Kidney (tissue), 22 donors: ENCODE measurements at places on chromosomes 3 and 15. TPM values are rescaled to one million over a fixed set of nuclear protein-coding genes. Genes with fewer than 3 reads are reported as not detected.

The FILIP1L gene
- polyA plus RNA-seq = 5.5 TPM

The SLC22A13 gene
- polyA plus RNA-seq = 9.9 TPM

- peak; percentile 91 for DNase-seq
Observed at GRCh38 chr3:32374788-32375595, 16.7 kb upstream of the CMTM7 start.

GRCh38 chr3:56484525-56485032, 16.3 kb upstream of the ERC2 start:
- DNase-seq = peak; percentile 15

DNA sequence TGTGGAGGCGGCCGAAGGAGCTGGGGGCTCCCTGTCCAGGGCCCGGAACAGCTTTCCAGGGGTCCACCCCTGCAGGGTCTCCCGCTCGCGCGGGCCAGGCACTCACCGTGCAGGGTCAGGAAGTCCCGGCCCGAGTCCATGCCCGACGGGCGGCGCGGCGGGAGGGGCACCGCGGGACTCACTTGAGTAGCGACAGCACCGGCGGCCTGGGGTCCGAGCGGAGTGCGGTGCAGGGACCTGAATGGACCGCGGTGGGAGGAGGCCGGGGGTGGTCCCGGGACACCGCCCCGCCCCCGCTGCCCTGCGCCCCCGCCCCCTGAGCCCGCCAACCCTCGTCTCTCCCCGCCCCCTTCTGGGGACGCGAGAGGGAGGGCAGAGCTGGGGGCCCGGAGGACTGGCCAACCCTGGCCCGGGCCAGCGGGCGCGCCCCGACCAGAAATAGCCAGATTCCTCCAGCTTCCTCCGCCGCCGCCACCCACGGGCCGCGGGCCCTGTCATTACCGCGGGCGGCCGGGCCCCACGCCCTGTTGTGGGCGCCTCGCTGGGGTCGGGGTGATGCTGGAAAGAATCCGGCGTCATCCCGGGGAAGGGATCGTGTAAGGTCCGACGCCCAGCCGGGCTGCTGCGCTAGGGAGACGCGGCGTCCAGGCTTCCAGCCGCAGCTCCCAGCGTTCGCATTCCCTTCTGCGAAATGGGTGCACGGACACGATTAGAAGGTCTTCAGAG, at the start of gene PLCD1:
Gene PLCD1 (minus strand): TSS at position 243 of the 726 bp plus-strand sequence. CDS start 103 bp downstream, at position 140.
- DNase-seq = peak; percentile 83

DNA sequence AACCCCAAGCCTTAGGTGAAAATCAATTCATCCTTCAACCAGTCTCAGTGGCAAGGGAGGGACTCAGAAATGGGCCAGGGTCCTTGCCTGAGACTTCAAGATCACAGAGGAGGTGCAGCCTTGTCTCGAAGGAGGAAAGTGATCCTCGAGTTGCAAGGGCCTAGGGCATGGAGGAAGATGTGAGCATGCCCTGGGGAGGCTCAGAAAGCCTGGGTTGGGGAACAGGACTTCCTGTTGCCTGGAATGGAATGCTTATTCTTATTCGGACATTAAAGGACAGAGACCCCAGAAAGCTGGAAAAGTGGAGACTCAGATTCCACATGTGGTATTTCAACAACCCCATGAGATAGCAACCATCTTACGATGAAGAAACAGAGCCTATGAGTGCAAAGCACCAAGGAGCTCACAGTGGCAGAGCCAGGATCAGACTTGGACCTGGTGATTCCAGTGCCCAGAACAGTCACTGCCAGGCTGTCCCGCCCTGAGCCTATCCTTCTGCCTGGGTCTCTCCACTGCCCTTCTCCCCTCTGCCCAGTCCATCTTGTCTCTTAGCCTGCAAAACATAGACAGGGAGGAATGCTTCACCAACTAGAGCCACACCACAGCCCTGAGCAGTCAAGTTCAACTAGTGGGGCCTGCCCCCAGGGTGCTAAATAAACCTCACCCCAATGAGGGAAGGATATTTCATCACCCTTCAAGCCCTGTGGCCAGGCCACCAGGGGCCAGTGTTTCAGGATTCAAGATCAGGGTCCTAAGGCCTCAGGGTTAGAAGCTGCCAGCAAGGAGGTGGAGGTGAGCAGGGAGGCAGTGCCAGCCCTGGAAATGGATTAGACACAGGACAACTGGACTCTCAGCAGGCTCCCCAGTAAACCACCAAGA, 21.9 kb downstream of the DAPK2 start:
- DNase-seq = no peak

GRCh38 chr3:74129056-74129455, 485.4 kb downstream of the CNTN3 start:
- DNase-seq = no peak

DNA sequence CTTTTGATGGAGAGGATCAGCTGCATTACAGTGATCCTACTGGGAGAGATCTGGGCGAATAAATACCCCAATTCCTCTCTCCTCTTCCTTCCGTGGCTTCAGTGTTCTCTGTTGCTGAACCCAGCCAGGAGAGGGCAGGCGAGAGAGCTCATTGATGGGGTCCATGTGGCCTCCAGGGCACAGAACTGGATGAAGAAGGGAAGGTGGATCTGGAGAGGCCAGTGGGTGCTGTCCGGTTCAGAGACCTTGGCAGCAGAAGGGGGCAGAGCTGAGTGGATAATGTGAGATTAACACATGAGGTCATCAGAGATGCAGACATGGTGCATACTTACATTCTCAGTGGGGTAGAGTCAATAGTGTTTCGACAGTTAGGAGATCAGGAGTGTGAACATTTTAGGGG, 193.6 kb downstream of the CLSTN2 start:
- peak; percentile 18 for DNase-seq
